NCI-H69 (cell line): ENCODE measurements at places on chromosomes 5 and 9.
A peak's percentile ranks its signal among the peaks of the same experiment; 100 is the strongest.

GRCh38 chr5:179326122-179326927 lies 18.9 kb downstream of the ADAMTS2 start:
- DNase-seq = no peak

DNA sequence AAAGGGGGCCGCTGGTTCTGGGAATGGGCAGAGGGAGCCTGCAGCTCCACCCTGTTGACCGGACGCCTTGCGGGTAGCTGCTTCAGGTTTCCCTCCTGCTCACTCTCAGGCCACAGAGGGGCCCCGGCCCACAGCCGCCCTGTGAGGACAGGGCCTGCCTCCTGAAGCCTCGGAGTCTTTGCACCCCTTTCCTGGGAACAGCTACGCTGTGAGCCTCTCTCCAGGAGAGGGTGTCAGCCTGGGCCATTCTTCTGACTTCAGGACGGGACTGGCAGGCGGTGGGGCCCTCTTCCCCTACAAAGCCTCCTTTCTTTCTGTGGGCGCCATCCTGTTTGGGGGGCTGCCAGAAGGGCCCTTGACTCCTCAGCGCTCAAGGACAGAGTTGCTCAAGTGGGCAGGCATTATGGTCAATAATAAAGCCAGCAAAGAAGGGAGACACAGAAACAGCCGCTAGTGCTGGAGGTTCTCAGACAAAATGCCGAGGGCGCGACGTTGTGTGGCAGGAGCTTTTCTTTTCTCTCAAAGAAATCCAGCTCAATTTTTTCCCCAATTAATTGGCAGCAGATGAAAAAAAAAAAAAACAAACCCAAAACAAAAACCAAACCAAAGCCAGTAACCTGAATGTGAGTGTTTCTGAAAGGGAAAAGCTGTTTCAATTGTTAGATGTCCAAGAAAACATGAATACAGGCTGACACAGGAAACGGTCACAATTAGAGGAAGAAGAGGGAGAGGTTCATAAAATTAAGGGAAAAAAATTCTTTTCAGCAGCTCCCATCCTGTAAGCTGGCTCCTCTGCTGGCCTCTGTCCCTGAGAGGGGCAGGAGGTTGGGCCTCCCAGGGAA lies 12.8 kb upstream of the SLC25A51 start:
- no peak for DNase-seq

DNA sequence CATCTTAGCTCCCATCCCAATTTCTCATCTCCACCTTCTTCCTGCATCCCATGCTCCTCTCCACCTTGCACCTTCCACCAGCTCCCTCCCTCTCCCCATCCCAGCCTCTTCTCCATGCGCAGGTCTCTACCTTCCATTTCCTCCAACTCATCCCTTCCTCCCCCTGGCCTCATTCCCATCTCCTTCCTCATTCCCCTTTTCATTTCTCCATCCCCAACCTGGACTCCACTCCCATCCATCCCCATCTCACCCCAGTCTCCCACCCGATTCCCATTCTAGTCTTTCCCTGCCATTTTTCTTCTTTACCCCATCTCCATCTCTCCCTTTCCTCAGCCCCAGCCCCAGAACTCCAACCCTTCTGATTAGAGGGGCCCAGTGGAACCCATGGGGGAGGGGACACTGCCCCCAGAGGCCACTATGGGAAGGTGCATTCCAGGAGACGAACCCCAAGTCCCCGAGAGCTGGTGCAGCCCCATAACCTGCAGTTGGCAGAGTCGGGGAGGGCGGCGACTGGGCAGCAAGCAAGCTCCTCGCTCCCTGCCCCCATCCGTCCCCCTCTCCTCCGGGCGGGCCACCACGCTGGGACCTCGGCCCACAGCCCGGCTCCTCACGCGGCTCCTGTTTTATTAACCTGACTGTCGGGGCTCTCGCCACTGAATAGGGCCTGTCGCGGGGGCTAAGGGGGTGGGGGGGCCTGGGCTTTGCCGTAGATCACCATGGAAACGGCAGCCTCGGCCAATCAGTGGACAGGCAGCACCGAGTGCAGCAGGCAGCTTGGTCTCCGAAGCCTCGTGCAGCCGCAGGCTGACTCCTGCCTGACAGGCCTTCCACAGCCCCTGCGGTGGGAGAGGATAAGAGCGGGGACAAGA lies 66.7 kb downstream of the PCDH1 start:
- peak; percentile 68 for DNase-seq

GRCh38 chr5:169668732-169669131 lies 31.7 kb downstream of the DOCK2 start:
- DNase-seq = peak; percentile 84

GRCh38 chr9:135230386-135230765 lies 142.9 kb downstream of the OLFM1 start:
- DNase-seq = no peak

DNA sequence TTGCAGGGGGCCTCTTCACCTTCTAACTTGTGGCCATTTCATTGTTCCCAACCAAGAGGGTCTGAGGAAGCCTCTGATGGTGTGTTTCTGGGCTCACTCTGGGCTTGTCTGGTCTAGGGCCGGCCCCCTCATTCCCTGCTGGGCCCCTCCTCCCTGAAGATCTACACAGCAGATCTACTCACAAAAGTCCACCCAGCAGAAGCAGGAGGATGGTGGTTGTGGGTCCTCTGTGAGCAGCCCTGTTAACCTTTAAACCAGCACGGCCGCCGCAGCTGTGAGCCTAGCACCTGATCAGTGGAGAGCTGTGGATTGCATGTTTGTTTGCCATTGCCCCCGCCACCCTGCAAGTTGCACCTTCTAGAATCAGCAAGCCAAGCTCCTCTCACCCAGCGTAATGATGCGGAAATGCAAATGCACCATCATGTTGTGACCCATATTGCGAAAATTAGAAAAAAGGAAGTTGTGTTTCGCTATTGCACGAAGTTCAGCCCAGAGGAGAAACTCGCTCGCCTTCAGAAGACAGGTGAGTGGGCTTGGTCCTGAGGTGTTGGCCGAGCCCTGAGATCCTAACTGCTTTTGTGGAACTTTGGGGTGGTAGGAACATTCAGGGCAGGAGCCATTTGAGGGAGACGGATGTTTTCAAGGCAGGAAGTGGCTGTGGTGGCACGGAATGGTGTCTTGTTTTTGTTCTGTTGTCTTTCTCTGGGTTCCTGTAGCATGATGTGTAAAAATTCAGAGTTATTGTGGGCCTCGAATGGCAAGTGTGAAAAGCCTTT lies 16.7 kb downstream of the FGD3 start:
- DNase-seq = no peak

GRCh38 chr5:145787001-145787400 lies 48.1 kb downstream of the PRELID2 start:
- DNase-seq = no peak

GRCh38 chr9:96854651-96855273 lies 448 bp upstream of the ZNF782 start:
- peak; percentile 21 for DNase-seq

GRCh38 chr5:158117467-158118160 lies 258.7 kb upstream of the CLINT1 start:
- DNase-seq = no peak
